ENCODE measurements at places on chromosomes 16 and 17. TPM values are rescaled to one million over a fixed set of nuclear protein-coding genes. Genes with fewer than 3 reads are reported as not detected.

Gene ARHGAP44
- total RNA-seq = 1.4 TPM

Gene CDH13
- 111 TPM for total RNA-seq

Gene TEX19
- not detected for total RNA-seq

Gene TP53TG3B
- not detected for total RNA-seq

Gene MEIOB
- total RNA-seq = 0.10 TPM

Gene HIGD1B
- not detected for total RNA-seq

Gene CACNA1G
- not detected for total RNA-seq

- DNase-seq = no peak
Observed at GRCh38 chr16:84929421-84930297, 81.7 kb downstream of the ZDHHC7 start.

GRCh38 chr16:714558-715476 is at the start of gene METRN:
TSS of gene METRN (plus strand) at chr16:715118. CDS start at chr16:715290, 172 bp downstream.
- DNase-seq = no peak

- no peak for DNase-seq
Observed at GRCh38 chr17:81152288-81152828, 12.9 kb upstream of the PVALEF start.

- no peak for DNase-seq
Observed at GRCh38 chr17:72529386-72529785, 408.6 kb downstream of the SOX9 start.

DNA sequence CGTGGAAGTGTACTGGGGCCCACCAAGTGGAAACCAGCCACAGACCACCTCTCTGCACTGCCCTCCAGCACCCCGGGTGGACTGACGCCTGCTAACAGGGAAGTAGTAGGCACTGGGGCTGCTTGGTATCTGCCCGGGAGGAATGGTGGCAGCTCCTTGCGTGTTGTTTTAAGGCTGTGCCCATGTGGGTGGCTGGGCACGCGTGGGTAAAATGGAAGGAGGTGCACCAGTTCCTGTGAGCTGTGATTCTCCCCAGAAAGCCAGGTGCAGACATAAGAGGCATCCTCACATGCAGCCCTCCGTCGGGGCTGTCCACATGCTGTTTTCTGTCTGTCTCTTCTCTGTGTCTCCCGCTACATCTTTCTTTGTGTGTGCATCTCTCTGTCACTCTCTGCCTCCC is 122.3 kb downstream of the ENGASE start:
- no peak for DNase-seq

GRCh38 chr17:64084086-64084939 is 45.6 kb downstream of the ERN1 start:
- no peak for DNase-seq

GRCh38 chr17:5225668-5226457 is 8.8 kb downstream of the SCIMP start:
- DNase-seq = no peak

- no peak for DNase-seq
Observed at GRCh38 chr17:47633996-47634395, 15.7 kb upstream of the KPNB1 start.

- DNase-seq = no peak
Observed at GRCh38 chr17:82376042-82376730, 4.6 kb downstream of the UTS2R start.

DNA sequence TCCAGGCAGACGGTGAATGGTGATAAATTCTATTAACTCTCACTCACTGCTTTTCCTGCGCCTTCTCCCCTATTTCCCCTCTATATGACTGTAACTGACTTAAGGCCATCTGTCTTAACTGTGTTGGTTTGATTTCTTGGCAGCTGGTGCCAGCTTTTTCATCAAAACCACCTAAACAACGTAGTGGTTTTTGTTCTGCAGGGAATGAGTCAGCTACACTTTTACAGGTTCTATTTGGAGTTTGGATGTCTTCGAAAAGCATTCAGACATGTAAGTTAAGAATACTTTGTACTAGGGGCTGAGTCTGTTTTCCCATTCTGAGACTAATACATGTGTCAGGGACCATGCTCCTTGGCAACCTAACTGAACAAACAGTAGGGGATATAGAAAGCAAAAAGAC is 8.5 kb downstream of the REXO5 start:
- no peak for DNase-seq

DNA sequence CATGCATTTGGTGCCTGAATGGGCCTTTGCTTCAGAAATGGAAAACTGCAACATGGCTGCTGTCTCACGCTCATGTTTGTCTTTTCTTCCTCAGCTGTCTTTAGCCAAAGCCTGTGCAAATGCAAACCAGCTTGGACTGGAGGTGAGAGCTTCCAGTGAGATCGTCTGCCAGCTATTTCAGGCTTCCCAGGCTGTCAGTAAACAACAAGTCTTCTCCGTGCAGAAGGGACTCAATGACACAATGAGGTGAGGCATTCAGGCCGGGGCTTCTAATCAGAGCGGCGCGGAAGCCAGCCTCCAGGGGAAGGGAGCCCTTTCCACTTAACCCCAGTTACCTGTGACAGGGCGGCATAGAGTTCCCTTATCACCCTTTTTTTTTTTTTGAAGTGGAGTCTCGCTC is 14.3 kb downstream of the CCNF start:
- DNase-seq = no peak

- DNase-seq = no peak
Observed at GRCh38 chr16:25478476-25478875, 213.3 kb upstream of the HS3ST4 start.

DNA sequence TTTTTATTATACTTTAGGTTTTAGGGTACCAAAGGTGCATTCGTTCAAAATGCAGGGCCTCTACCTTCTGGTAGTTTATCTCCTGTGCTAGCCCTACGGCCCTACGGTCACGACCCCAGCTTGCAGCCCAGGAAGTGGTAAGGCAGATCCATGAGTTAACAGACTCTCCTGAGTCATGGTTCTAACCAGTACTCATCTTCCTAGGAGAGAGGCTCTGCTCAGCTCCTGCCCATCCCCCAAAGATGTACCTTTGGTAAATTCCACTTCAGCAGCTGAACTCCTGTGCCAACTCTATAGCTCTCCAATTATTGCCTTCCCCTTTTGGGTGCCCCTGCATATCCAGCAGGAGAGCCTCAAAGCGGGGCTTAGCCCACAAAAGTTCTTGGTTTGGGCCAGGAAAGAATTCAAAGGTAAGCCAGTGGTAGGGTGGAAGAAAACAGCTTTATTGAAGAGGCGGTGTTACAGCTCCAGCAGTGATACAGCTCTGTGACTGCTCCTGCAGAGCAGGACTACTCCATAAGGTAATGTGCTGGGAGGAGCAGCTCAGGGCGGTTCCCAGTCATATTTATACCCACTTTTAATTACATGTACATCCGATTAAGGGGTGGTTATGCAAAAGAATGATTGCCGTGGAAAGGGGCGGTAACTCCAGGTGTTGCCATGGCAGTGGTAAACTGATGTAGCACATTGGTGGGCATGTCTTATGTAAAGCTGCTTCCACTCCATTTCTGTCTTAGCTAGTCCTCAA is 241.4 kb downstream of the PMP22 start:
- DNase-seq = no peak
